ENCODE measurements at places on chromosomes 1 and 21.

GRCh38 chr1:164733070-164733469, 174.1 kb downstream of the PBX1 start:
- no peak for DNase-seq

- no peak for DNase-seq
These were observed 13.2 kb upstream of the ZBTB17 start for GRCh38 chr1:15988856-15989736.

GRCh38 chr1:213605732-213606131, 382.0 kb upstream of the PROX1 start:
- no peak for DNase-seq

DNA sequence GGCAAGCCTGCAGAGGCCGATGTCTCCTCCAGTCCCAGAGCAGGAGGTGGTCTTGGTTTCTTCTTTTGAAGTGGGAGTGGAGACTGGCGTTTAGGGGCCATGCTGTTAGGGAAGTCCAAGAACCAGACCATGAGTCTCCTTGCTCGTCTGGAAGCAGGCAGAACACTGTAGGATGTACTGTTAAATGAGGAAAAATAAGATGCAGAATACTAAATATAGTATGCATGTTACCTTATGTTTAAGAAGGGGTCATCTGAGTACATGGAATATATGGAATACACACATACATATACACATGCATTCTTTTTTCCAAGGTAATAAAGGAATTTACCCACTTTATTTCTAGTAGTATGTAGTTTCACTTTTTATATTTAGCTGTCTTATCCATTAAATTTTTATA, at the start of gene SETSIP:
Gene SETSIP, minus strand, starts transcription at position 101 of the 400 bp plus-strand sequence. Its CDS starts 0 bp downstream, at position 101.
- DNase-seq: no peak

DNA sequence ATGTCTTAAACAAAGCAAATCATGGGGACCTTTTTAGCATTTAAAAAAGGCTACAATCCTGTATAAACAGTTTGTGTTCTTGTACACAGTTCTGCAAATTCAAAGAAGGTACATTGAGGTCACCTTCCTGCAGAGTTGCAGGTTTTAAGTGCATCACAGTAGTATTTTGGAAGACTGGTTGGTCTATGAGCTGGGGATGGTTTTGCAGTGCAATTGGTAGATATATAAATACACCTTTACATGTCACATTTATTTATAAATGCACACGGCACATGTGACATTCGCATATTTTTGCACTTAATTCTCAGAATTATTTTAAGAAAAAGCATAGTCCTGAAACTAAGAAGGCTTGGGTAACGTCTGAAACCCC, 599 bp upstream of the ITPKB start:
- no peak for DNase-seq

- DNase-seq: no peak
These were observed 58.7 kb upstream of the ABCG1 start for GRCh38 chr21:42160111-42160721.

DNA sequence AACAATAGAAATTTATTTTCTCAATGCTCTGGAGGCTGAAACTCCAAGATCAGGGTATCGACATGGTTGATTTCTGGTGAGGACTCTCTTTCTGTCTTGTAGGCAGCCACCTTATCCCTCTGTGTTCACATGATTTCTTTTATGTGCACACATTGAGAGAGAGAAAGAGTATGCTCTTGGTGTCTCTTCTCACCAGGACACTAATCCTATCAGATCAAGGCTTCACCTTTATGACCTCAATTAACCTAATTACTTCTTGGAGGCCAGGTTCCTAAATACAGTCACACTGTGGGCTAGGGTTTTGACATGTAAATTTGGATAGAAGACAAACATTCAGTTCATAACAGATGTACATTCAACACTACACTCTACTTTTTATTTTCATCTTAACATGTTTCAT, 1094.2 kb upstream of the ADGRL2 start:
- no peak for DNase-seq

- DNase-seq: no peak
These were observed 145.4 kb downstream of the SLC30A10 start for GRCh38 chr1:219782929-219783328.
